T-helper 2 cell treated with Interferon-gamma antibody and Interleukin-4, amounts not matched to agents 5 μg/mL and 100 μg/mL, for 36 hours (primary cell): ENCODE measurements at places on chromosomes 1 and 21.

GRCh38 chr1:23581219-23581618 lies 21.9 kb upstream of the ID3 start:
- DNase-seq = no peak

DNA sequence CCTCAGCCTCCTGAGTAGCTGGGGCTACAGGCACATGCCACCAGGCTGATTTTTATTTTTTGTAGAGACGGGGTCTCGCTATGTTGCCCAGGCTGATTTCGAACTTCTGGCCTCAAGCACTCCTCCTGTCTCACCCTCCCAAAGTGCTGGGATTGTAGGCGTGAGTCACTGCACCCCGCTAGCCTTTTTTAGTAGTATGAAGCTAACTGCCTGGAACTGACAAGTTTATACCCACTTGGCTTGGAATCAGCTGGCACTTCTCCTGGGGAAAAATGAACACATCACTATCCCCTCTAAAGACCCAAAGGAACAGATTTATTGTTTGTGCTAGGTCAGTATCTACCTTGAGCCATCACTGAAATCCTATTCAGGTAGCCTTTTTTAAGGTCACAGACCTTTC lies 19.0 kb downstream of the TMEM63A start:
- DNase-seq = no peak

GRCh38 chr1:174700775-174701174 lies 253.0 kb downstream of the GPR52 start:
- no peak for DNase-seq

DNA sequence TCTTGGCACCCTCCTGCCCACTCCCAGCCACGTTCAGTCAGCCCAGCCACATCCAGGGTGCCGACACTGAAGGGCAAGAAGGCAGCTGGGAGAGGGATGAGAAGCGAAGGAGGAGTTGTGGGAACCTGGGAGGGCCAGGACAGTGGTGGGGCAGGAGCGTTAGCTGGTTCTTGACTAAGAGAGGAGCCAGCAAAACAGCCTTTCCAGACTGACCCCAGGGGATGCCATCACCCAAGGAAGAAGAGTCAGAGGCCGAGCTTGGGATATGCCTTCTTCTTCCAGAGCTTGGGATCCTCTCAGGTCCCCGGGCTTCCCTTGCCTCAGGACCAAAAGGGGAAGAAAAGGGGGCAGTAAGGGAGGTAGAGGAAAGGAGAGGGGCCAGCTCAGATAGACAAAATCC lies 7.2 kb downstream of the INKA2 start:
- no peak for DNase-seq

GRCh38 chr1:30129001-30129408 lies 594.4 kb downstream of the MATN1 start:
- no peak for DNase-seq

DNA sequence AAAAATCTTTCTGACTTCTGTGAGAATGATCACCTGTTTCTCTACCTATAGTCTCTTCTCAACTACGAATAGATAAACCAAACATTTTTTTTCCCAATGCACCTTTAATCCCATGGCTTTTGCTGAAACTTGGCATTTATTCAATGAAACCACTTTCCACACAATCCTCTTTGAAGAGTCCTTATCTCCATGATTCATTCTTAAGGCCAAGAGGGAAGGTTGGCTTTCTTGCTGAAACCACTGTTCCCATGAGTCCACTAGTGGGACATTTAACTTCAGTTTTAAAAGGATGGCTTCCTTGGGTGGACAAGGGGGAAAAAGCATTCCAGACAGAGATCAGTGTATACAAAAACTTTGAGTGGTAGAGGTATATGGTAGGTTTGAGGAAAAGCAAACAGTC lies 73.6 kb downstream of the CRB1 start:
- DNase-seq = no peak

DNA sequence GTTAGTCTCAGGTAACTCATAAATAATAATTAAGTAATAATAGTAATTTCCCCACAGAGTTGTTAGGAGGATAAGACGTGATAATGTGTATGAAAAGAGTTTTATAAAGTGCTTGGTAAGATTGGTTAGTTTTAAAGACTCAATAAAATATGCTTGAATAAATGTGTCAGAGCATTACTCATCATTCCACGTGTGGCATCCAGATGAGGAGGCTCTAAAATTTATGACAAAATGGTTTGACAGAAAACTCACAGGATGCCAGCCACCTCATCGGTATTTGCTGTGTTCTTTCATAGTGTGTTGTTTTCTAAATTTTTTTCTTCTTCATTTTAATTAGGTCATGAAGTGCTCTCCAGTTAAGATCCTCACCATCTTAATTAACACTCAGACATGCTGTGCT lies 19.1 kb upstream of the SPAG17 start:
- no peak for DNase-seq

DNA sequence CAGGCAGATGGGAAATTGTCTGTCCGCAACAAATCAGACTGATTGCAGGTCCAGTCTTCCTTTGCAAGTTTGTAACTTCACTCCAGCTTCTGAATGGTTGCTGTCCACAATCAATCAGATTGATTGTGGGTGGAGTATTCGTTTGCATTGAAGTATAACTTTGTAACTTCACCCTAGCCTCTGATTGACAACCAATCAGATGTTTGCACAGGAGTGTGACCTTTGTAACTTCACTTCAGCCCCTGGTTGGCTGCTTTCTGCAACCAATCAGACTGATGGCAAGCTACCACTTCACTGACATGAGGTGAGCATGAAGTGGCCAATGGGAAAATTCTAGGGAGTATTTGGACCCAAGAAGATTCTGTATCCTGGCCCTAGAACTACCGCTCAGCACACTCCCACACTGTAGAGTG lies 25.7 kb downstream of the OR10J1 start:
- no peak for DNase-seq

- DNase-seq = no peak
Measured at GRCh38 chr1:104630567-104631149, 881.0 kb downstream of the AMY1C start.

GRCh38 chr1:158998037-158998780 lies 11.5 kb upstream of the IFI16 start:
- DNase-seq = no peak
